Activated CD4-positive, alpha-beta T cell treated with anti-CD3 and anti-CD28 coated beads, Interleukin-2, amount 50 U/mL, for 1 hour (primary cell): ENCODE measurements at places on chromosomes 2 and 18.

DNA sequence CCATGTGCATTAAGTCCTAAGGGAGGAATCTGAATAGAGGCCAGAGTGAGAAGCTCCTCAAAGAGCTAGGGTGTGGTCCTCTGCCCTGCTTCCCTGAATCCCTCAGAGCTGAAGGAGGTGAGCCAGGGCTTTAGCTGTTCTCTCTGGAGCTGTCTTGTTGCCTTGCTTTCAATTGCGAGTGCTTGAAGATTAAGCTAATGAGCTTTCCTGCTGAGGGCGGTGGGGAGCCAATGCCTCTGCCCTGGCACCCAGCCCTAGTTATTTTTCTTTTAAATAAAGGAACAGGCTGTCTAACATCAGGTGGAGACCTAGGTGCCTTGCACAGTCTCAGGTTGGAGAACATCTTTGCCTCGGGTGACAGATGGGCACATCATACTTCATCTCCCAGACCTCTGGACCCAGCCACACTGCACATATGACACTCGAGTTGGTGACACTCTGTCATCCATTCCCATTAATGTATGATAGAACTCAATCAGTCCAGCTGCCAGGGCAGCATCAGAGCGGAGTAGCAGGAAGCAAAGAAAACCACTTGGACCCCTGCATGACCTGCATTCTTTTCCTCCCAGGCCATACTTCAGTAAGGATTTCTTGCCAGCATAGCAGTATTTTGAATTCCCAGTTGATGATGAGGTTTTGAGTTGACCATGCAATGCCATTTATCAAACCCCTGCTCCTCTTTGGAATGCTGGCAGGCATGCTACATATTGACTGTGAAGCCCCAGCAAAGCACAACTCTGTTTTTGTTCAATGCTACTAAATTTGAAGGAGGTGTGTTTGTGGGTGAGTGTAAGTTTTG, 292.7 kb downstream of the RNF144A start:
- no peak for DNase-seq

GRCh38 chr2:75292826-75293225, 93.5 kb upstream of the TACR1 start:
- DNase-seq: no peak

DNA sequence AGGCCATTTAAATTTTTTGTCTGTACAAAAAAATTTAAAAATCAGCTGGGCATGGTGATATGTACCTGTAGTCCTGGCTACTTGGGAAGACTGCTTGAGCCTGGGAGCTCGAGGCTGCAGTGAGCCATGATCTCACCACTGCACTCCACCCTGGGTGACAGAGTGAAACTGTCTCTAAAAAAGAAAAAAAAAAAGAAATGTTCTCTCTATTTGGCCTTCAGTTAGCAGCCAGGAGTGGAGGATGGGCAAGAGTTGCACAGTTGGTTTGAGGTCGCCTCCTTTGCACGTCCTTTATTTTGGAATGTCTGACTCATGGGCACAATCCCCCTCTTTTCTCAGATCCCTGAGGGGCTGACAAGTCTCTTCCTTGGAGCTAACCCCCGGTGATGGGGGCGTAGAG, 26.3 kb downstream of the ITM2C start:
- DNase-seq: no peak

GRCh38 chr2:24659862-24660261, 133.3 kb downstream of the PTRHD1 start:
- no peak for DNase-seq

DNA sequence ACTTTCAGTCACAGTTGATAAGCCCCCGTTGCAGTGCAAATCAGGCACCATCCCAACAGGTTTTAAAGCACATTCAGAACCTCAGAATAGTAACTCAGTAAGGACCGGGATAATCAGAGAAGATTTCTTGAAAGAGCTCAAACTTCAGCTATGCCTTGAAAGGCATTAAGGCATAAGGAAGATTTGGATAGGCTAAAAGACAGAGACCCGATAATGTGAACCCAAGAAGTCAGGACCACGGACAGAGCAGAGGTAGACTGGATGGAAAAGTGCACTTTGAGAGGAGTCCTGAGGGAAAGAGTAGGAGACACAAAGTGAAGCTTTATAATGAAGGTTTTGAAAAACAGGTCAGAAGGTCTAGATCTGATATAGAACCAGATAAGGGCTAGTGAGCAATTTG, 36.9 kb upstream of the KLF7 start:
- DNase-seq: no peak

- DNase-seq: no peak
These were observed 39.2 kb upstream of the PNPT1 start for GRCh38 chr2:55732854-55733253.

- DNase-seq: no peak
These were observed 118.9 kb upstream of the COL5A2 start for GRCh38 chr2:189298481-189298880.

DNA sequence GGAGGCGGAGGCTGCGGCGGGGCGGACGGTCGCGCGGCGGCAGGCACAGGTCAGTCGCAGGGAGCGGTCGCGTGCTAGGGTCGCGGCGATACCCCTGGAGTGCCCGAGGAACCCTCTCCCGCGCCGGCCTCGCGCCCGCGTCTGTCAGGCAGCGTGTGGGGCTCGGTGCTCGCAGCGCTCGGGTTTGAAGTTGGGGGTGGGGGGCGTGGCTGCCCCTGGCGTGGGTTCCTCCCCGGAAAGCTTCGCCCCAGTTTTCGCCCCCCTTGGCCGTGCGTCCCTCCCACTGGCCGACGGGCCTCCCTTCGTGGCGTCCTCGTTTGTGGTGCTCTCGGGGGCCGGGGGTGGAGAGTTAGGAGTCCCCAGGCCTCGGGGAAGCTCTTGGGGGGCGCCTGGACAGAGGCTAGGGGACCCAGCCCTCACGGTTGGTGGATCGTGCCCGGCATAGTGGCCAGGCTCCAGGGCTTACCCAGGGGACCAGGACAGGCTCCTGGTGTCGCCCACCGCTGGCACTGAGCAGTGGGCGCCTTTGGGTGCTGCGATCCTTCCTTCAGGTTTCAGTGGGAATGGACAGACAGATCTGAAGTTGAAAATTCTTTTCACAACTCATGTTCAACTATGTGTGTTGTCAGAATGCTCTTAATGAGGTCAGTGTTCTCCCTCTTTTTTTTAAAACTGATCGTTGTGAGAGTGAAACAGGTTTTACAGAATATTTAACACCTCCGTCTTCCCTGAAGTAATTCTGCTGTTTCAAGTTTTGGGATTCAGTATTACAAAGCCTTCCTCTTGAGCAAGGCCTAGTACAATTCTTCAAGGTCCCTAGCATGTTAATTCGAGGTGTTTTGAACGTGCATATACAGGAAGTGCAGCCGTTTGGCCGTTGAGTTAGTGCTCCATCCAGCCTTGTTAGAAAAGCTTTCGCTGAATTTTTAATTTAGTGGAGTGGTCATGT, 604 bp downstream of the RALBP1 start:
- DNase-seq: peak; percentile 43

DNA sequence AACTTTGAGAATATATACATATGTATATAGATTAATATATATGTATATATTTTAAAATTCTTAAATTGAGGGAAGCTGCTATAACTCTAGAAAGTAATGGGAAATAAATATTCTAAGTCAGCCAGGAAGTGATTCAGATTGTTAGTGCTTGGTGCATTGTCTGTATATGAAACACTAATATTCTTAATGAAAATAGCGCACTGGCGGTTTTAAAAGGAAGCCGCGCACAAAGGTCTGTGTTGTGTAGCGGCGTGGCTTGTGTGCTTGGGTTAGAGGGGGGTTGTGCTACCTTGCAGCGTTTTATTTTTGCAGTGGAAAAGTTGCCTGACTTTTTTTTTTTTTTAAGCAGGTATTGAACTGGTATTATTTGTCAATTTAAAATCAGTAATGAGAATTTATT, 11.3 kb downstream of the TSHZ1 start:
- no peak for DNase-seq

GRCh38 chr2:127043367-127044164, 63.4 kb downstream of the BIN1 start:
- no peak for DNase-seq

DNA sequence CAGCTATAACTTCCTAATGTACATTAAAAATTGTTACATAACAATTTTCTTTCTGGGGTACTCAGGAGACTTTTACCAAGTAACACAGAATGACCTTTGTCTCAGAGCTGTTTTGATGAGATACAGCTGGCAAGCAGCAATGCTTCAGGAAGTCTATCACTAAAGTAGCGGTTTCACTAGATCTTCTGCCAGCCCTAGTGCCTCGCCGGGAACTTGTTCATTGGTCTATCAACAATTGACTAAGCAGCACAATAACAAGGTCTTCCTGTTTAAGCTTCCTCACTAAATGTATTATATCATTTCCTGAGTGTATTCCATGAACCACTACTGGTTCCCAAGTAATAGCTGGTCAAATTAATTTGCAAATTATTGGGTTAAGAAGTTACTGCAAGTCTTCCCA, 69.2 kb downstream of the TRIP12 start:
- peak; percentile 49 for DNase-seq

DNA sequence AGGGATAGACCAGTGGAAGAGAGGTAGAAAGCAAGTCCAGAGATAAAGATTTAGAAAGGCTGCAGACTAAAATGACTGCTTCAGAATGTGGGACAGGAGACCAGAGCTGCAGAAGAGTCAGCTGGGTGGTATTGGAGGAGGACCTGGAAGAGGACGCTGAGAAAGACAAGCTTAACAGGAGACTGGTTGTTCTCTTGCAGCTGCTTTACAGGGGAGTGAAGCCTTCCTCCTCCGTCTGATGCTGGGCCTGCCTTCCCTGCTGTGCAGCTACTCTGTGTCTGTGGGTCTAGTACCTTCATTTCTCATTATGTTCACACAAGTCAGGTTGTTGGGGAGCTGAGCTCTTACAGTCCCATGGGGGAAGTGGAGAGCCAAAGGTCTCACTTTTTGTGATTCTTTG, 35.7 kb downstream of the SPATS2L start:
- DNase-seq: no peak

DNA sequence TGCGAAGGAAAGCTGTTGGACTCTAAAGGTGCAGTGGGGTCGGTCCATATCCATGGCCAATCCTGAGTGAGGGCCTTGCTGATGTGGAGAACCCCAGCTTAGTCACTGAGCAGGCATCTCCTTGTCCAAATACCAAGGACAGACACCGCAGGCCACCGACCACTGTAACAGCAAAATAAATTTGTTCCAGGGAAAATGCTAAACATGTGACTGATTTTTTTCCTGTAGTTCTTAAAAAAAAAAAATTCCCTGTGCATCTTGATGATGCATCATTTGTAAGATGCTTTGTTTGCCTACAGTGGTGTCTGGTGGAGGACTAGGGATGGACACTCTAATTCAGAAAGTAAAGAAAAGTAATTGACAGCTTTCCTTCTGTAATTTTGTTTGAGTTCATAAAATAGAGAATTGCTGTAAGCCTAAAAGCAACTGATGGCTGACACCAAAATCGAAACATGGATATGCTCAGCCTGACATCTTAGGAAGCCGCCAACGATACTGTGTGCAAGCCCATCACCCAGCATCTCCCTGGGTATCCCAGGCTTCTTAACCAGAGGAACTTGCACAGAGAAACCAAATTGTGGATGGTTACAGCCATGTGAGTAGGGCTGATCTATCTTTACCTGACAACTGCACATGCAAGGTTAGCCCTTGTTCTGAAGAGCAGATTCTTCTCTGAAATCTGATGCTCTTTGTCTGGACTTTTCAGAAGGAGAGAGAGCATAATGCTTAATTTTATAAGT, 188.6 kb downstream of the ARL4C start:
- DNase-seq: no peak

GRCh38 chr18:36665952-36666351, 162.8 kb downstream of the TPGS2 start:
- DNase-seq: no peak

GRCh38 chr2:241545106-241545505, 13.4 kb upstream of the BOK start:
- DNase-seq: no peak

- DNase-seq: no peak
These were observed 112.5 kb upstream of the NFATC1 start for GRCh38 chr18:79283131-79283810.

- no peak for DNase-seq
These were observed 324.4 kb downstream of the ALK start for GRCh38 chr2:29597035-29597434.

GRCh38 chr2:223230352-223230751, 178.4 kb downstream of the KCNE4 start:
- DNase-seq: no peak

DNA sequence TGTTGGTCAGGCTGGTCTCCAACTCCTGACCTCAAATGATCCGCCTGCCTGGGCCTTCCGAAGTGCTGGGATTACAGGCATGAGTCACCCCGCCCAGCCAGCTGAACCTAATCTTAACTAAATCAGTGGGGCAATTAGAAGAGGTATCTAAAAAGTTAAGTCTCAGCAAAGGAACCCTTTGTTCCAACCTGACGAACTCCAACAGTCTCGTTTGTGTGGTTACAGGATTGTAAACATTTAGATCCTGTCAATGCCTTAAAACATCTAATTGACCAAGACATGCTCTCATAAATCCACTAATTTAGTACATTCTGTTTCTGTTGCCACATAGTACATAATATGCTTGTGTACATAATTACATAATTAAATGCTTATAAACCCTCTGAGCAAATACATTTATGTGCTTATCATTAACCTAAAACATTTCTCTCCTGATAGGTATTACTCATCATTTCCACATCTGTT, 31.1 kb upstream of the STK39 start:
- no peak for DNase-seq

DNA sequence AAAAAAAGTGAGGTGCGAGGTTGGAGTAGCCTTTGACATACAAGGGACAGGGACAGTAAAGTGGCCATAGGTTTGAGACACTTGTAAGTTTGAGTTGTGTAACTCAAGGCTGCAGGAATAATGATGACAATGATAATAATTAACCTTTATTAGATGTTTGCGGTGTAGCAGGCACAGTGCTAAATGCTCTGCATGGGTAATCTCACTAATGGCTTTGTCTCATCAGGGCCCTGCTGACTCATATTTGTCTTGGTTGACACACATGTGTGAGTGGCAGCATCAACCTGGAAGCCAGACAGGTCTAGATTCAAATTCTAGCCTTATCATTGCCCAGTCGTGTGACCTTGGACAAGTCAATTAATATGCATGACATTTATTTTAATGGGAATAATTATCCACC, 126.2 kb downstream of the FSHR start:
- DNase-seq: no peak

- peak; percentile 76 for DNase-seq
These were observed 156.4 kb upstream of the XPO1 start for GRCh38 chr2:61694312-61695274.

- no peak for DNase-seq
These were observed 142.0 kb upstream of the MMADHC start for GRCh38 chr2:149729586-149729985.

DNA sequence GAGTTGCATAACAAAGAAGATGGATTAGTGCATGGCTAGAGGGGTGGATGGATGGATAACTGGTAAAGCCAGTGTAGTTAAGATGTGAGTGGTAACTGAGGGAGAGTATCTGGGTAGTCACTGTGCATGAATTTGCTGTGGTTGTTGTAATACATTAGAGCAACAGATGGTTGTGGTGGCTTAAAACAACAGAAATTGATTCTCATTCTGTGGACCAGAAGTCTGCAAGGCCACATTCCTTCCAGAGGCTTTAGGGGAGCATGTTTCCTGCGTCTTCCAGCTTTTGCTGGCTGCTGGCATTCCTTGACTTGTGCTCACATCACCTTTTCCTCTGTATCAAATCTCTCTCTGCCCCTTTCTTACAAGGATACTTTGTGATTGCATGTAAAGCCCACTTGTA, 155.4 kb downstream of the ASB1 start:
- DNase-seq: no peak
